ENCODE measurements at places on chromosomes 12 and 14.

GRCh38 chr14:103427485-103428443, 42.5 kb downstream of the MARK3 start:
- no peak for DNase-seq

- DNase-seq, result peak; percentile 68
Measured at GRCh38 chr12:19978193-19978592, 390.1 kb upstream of the PDE3A start.

DNA sequence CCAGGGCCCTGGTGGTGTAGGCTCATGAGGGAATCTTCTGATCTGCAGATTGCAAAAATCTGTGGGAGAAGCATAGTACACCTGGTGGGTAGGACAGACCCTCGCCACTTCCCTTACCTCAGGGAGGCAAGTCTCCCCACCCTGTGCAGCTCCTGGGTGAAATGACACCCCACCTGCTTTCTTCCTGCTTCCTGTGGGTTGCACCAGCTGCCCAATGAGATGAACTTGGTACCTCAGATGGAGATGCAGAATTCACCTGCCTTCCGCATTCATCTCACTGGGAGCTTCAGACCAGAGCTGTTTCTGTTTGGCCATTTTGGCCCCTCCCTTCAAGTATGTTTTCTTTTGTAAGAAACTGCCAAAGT, 4.7 kb downstream of the CLEC2D start:
- DNase-seq, result no peak

DNA sequence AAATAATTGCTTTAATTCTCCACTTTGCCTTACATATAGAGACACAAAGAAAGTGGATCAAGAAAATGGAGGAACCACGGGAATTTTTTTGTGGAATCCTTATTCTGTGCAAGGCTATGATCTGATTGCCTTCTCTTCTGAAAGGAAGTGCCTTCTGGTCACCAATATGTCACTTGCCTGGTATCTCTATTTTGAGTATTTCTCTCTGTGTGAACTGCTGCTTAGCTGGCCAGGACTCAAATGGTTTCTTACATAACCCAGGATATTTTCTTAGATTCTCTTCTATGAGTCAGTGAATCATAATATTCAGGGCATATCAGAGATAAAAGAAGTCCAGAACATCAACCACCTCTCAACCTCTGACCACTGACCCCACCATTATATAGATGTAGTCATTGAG, 156.1 kb downstream of the DIO2 start:
- no peak for DNase-seq

- no peak for DNase-seq
Measured at GRCh38 chr12:93708952-93709351, 31.8 kb downstream of the CRADD start.

- no peak for DNase-seq
Measured at GRCh38 chr12:47155457-47156166, 75.9 kb upstream of the AMIGO2 start.

DNA sequence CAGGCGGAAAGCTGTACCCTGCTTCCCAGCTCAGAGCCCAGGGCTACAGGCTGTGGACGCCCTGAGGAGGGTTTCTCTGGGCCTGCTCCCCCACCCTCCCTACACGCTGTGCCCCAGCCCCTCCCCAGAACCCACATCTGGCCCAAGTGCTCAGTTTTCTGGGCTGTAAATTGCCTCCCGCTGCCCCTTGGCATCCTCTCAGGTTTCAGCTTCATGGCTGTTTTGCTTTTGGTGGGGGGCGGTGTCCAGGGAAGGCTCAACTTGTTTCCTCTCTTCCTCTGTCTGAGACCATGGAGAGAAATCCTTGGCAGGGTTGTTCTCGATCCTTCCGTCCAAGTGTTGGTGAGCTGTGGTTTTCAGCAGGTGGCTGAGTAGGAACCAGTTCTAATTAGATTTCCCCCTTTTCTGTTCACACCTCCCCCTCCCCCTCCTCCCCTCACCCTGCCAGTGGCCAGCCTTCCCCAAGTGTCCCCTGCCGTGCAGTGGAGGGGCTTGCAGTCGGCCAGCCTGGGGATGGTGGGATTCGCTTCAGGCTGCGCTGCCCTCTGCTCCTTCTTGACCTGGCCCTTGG, 61.8 kb downstream of the TSPAN9 start:
- DNase-seq, result no peak

DNA sequence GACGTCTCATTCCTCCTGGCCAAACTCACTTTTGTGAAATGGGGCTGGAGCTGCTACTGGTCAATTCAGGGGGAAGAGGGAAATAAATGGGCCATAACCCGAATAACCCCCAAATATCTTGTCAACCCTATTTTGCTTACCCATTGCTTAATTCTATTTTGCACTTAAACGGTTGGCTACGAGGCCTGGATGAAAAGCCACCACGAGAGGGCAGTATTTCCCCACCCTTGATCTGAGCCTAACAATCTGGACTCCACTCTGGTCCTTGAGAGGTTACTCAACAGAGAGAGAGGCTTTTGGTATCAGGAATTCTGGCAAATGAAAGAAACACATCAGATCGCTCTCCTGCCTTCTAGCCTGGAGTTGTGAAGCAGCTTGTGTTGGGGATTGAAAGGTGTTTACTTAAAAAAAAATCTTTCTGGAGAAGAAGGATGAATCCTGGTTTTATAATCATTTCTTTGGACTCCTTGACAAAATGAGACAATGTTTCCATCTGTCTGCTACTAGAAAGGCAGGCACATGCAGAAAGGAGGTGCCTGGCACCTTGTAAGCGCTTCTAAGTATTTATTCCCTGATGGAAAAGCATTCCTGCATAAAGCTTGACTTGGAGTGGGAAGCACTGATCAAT, 22.4 kb upstream of the FBXO21 start:
- DNase-seq, result no peak

DNA sequence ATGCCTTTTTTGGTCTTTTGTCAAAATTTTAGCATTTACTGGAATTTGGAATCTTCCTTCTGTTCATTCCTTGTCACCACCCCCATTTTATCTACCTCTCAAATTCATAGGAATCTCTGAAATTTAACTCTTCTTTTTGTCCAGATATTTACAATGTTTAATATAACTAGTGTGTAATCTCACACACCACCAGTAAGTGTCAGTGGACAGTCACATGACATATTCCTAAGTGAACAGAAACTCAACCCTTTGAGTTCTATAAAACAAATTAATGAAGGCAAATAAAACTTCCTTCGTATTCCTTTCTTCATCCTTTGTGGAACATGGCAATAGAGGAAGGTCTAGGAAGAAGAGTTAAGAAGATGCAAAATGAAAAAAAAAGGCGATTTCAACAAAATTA, 26.6 kb downstream of the ATF7 start:
- DNase-seq, result no peak

DNA sequence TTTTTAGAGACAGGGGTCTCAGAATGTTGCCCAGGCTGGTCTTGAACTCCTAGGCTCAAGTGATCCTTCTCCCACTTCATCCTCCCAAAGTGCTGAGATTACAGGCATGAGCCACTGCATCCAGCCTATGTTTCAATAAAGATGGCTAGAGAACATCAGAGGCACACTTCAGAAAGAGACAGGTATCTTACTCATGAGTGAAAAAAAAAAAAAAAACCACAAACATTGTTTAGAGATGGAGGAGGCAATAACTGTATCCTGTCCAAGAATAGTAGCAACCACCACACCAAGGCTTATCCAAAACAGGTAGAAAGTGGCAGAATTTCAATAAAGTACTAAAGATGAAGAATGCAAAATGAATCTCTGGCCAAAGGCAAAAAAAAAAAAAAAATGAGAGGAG, 30.3 kb downstream of the EEA1 start:
- no peak for DNase-seq

GRCh38 chr14:56333359-56334292, 215.4 kb downstream of the PELI2 start:
- DNase-seq, result peak; percentile 35

DNA sequence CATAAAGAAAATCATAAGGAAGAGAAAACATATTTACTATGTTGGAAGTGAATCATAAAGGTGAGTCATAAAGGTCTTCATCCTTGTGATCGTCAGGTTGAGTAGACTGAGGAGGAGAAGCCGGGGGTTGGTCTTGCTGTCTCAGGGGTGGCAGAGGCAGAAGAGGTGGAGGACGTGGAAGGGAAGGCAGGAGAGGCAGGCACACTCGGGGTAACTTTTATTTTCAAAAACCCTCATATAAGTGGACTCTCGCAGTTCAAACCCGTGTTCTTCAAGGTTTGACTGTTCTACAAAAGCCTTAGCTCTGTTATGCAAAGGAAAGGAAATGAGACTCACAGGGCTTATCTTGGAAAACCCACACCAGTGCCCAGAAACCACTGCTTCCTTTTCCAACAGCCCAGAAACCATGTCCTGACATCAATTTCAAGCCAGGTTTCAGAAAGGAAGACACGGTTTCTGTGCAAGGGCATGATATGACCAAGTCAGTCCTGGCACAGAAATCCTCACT, 14.0 kb downstream of the SMCO2 start:
- DNase-seq, result no peak

DNA sequence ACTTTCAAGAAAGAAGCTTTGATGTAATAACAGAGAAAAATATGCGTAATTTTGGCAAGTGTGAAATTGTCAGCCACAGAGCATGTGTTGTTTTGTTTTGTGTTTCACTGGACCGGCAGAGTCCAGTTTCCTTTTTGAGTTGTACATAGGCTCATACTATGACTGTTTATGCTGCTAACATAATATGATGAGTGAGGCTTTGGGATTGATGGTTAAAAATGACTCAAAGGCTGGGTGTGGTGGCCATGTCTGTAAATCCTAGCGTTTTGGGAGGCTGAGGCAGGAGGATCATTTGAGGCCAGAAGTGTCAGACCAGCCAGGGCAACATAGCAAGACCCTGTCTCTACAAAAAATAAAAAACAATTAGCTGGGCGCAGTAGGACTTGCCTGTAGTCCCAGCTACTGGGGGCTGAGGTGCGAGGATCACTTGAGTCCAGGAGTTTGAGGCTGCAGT, 487.9 kb downstream of the PCNX1 start:
- DNase-seq, result no peak

- no peak for DNase-seq
Measured at GRCh38 chr14:75579882-75580281, 1.5 kb downstream of the FLVCR2 start.

DNA sequence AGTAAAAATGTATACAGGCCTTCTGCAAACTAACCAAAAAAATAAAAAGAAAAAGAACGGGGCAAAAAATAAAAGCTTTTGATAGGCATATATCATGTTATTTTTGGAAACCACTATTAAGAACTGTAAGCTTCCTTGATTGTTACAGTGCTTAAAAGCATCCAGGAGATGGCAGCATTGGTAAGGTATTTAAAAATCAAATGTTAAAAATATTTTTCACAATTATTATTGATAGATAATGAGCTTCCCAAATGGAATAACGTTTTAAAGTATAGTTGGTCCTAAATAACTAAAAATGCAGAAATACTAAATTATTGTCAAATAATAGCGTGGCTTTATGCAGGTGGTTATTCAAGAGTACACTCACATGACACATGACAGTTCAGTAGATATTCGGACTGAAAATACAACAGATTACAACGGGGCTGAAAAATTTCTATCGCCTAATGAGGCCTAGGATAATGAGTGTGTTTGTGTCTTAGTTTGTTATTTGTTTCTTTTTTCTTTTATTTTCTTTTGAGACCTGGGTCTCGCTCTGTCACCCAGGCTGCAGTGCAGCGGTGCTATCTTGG, 127.2 kb upstream of the ATF7IP start:
- no peak for DNase-seq

DNA sequence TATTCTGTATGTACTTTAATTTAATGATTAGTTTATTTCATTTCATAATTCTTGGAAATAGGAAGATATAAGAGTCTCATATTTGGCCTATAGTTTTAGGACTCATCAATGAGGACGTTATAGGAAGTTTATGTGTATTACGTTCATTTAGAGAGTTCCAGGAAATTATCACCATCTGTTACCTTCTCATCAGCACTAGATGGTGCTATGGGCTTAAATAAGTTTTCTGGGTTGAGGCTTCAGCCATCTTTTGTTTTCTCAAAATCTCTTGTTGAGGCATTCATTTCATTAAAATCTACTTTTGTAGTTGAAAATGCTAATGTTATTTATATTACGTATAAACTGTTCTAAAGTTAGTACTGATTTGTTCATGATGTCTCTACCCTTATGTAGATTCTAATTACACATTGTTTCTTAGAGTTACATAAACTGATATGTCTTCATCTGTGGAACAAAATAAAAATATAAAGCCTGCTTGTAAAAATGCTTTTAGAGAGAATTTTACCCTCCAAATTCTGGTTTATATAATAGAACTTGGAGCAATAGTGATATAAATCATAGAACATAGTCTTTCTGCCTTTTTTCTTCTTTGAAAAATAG, 89.2 kb downstream of the CFAP54 start:
- DNase-seq, result peak; percentile 12

DNA sequence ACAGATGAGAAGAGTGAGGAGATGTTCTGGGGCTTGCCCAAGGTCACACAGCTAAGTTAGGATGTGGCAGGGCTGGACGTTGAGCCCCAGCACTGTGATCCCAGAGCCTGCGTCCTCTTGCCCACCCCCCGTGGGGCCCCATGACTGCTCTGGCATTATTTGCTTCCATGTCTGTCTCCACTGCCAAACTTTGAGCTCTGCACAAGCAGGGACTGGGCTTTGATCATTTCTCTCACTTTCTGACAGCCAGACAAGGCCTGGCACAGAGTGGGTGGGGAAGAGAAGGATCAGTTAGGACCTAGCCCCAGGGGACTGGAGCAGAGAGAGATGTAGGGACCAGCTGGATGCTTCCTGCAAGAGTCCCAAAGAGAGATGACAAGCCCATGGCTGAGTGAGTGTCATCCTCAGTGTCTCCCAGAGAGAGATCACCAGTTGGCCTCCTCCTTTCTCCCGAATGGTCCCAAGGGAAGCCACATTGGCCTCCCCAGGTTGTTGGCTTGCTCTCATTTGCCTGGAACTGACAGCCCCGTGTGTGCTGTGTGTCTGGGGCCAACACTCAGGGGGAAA, 126.7 kb upstream of the PWP1 start:
- DNase-seq, result no peak

DNA sequence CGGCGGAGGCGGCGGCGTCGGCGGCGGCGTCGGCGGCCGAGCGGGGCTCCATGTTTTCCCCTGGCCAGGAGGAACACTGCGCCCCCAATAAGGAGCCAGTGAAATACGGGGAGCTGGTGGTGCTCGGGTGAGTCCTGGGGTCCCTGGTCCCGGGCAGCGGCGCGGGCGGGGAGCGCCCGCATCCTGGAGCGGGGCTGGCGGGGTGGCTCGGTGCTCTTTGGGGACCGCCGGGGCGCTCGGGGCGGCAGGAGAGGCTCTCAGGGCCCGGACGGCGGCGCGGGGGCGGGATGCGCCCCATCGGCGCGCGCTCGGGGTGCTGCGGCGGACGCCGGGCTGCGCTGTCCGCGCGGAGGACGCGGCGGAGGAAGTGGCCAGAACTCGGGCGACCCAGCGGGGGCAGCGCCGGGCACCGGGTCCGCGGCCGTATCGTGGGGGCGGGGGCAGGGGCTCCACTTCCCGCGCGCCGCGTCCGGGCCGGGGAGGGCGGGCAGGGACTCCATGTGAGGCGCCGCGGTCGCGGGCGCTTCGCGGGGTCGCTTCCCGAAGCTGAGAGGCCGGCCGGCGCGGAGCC, 485 bp downstream of the PELI2 start:
- no peak for DNase-seq
